Anterior cingulate cortex (tissue), 58 donors: ENCODE measurements at places on chromosomes 2 and 18.

- DNase-seq: no peak
These were observed 19.7 kb downstream of the NCOA1 start for GRCh38 chr2:24510771-24511170.

- DNase-seq: no peak
These were observed 1485.1 kb upstream of the TMEFF2 start for GRCh38 chr2:193679847-193680246.

- no peak for DNase-seq
These were observed 1668.2 kb upstream of the SLC39A10 start for GRCh38 chr2:193988784-193989183.

GRCh38 chr2:146312899-146313298, 1531.9 kb upstream of the ACVR2A start:
- DNase-seq: no peak

DNA sequence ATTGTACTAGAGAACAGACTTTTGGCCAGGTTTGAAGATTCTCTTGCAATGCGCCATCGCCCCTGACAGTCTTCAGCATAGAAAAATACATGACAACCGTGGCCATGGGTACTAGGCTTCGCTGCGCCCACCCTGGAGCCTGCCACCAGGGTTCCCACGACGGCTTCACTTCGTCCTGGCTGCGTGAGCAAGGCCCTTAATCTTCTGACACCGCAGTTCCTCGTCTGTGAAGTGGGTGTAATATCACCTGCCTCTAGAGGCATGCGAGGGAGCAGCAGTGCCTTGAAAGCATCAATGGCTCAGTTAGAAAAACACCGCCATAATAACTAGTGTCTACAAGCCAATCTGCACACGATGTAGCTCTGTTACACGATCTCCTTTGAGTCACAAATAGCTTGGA, 175.2 kb upstream of the HS6ST1 start:
- no peak for DNase-seq

DNA sequence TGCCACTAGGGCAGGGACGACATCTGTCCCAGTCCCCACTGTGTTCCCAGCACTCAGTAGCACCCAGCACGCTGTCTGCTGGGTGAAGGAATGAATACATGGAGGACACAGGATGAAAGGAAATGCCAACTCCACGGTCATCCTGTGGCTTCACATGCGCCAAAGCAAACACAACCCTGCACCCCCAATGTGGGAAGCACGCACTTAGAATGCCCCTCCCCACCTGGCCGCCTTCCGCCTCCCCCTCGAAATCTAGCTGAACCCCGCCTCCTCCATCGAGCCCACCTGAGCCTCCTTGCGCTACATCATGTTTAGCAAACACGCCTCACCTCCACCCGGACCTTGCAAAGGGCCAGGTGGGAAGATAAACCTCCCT, 33.9 kb downstream of the ADCY3 start:
- DNase-seq: no peak
